ENCODE measurements at places on chromosomes 12 and 14.

GRCh38 chr12:68924546-68924945, 8.4 kb downstream of the CPM start:
- no peak for DNase-seq

DNA sequence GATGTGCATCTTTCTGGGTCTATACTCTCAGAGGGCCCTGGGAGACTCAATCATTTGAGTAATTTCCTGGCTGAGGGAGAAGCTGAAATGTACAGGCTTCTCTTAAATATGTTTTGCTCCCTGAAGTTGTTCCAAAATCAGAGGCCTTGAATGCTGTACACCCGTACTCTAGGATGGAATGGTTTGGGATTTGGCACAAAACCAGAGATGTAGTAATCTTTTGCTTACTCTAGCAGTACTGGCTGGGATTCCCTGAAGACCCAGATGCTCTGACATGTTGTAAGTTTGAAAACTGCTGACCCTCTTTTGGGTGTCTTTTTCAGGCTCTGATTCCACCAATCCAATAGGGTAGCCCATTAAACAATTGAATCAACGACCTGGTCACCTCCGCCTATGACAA, 10.4 kb downstream of the ACACB start:
- no peak for DNase-seq

- DNase-seq, result no peak
Observed at GRCh38 chr12:2228535-2228934, 175.7 kb downstream of the CACNA1C start.

GRCh38 chr12:101746196-101746595, 6.9 kb upstream of the SYCP3 start:
- DNase-seq, result no peak

DNA sequence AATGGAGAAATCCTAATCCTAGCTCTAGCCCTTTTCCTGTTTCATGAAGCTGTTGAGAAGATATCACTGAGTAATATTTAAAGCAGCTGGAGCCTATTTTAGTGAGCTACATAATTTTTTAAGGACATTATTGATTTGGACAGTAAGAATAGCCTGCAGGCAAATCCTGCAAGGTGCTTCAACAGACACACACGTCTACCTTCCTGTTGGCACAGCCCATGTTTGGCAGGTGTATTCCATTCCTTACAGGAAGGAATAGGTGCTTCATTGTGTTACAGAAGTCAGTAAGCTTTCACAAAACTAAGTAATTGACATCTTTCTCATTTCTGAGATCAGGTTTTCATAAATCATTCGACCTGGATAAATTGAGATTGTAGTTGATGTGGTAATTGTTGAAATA, 50.6 kb downstream of the FOXA1 start:
- DNase-seq, result no peak

- DNase-seq, result no peak
Observed at GRCh38 chr12:8018666-8019581, 13.6 kb upstream of the FOXJ2 start.

GRCh38 chr14:65224799-65225198, 122.5 kb upstream of the MAX start:
- no peak for DNase-seq

DNA sequence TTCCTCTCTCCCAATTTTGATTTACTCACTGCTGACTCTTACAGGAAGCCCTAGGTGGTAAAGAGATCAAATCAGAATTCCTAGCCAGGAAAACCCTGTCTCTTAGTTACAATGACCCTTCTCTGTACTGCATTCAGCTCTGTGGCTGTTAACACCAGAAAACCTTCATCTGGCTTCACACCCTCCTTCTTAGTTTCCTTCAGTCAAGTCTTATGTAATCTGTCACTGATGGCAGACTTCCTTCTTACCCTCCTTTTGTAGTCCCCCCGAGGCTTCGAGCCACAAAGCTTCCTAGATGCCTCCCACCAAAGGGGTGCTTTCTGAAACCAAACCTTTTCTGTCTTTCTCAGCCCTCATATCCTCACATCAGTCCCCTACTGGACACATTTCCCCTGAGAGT, 16.5 kb downstream of the NGDN start:
- DNase-seq, result no peak

DNA sequence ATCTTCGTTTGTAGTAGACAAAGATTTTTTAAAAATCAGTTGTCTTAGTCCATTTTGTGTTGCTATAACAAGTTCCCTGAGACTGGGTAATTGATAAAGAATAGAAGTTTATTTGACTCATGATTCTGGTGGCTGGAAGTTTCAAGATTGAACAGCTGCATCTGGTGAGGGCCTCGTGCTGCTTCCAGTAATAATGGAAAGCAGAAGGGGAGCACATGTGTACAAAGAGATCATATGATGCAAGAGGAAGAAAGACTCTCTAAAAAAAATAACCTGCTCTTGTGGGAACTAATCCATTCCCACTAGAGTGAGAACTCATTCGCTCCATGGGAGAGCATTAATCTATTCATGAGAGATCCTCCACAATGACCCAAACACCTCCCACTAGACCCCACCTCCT, 24.8 kb downstream of the MUCL1 start:
- no peak for DNase-seq

DNA sequence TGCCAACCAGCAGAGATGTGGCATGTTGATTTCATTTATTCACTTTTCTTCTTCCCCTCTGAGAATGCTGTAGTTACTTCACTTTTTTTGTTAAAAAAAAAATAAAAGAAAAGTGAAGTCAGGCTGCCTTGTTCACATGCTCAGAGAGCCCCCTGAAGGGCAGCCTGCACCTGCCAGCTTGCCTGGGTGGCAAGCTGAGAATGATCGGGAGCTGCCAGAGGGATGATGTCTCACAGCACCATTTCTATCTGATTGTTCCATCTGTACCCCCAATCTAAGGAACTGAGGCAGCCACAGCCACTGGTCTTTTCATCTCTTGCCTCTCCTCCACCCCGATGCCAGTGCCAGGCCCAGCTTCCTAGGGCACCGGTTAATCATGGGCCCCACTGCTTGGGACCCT, 118.2 kb downstream of the TSPAN9 start:
- DNase-seq, result no peak

DNA sequence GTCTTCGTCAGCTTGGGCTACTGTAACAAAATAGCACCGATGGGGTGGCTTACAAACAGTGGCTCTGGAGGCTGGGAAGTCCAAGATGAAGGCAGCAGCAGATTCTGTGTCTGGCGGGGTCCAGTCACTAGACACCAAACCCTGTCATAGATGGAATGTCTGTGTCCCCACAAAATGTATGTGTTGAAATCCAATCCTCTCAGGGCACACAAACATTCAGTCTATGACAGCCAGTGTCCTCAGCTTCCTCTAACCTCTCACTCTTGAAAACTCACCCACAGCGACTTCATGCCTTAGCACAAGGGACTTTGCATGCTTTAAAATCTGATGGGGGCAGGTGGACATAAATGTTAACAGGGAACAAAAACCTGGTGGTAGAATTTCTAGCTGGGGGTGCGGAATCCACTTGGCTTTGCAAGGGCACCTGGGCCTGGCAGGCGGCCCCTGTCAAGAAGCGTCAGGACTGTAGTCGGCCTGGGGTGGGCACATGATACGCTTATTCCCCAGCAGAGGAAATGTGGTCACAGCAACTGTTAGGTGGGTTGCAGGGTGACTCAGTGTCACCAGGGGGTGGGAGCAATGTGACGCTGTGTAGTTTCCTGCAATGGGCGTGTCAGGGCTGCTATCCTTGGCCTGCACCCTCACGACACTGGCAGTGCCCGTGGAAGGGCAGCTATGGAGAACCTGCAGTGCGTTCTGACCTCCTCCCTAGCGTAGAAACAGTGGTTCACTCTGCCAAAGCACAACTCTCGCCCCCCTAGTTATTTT, 17.7 kb downstream of the RIN3 start:
- no peak for DNase-seq

DNA sequence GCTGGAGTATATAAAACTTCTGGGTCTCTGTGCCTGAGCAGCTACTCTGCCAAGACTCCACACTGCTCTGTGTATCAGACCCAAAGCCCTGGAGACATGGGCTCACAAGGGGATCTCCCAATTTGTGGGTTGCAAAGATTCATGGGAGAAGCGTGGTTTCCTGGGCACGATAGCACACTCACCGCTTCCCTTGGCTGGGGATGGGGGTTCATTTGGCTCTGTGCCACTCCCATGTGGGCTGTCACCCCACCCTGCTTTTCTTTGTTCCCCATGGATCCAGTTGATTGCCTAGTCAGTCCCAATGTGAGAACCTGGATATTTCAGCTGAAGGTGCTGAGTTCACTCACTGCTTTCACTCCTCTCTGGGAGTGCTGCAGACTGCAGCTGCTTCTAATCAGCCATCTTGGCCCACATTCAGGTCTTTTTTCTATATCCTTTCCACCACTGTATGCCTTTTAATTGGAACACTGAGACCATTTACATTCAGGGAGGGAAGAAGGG, 40.0 kb upstream of the PCNX4 start:
- DNase-seq, result no peak

- DNase-seq, result no peak
Observed at GRCh38 chr12:1289371-1290155, 298.5 kb downstream of the ERC1 start.

DNA sequence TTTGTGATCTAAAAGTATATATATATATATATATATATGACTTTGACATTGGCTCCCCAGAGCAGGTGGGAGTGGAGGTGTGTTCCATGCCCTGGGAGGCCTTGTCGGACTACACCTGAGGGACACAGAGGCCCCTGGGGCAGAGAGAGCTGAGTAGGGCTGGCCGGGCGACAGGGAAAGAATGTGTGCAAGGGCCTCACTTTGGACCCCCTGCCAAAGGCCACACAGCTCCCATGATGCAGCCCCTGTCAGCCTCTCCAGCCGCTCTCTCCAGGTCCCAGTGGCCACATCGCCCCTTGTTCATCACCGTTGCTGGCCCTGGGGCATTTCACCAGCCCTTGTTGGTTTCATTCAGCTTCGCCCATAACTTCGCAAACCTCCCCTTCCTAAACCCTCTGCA, 123.9 kb downstream of the BCL11B start:
- no peak for DNase-seq

DNA sequence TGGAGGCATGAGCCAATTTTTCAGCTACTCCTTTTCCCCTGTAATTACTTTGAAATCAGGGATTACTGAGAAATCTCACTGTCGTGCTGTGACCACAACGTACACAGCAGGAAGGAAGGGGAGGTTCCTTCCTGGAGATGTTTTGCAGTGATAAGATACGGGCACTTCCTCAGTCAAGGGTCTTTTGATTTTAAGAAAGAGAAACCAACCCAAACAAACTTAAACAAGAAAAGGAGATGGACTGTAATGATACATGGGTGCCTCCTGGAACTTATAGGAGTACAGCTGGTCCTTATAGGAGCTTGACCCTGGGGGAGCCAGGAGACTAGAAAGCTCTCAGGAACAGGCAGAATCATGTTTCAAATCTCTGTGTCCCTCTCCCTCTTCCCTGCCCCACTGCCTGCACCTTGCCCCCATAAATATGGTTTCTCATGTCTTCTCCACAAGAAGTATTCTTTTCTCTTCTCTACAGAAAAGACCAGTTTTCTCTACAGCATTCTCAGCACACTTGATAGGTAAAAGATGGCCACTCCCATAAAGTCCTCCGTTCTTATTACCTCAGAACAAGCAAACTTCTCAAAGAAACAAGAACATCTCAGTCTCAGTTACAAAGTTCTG, 281.1 kb upstream of the AMIGO2 start:
- no peak for DNase-seq

GRCh38 chr14:103367995-103368394, 17.2 kb upstream of the MARK3 start:
- DNase-seq, result no peak
